ENCODE measurements at places on chromosomes 6 and 20.

GRCh38 chr20:38834868-38835267, 29.4 kb downstream of the PPP1R16B start:
- DNase-seq = no peak

DNA sequence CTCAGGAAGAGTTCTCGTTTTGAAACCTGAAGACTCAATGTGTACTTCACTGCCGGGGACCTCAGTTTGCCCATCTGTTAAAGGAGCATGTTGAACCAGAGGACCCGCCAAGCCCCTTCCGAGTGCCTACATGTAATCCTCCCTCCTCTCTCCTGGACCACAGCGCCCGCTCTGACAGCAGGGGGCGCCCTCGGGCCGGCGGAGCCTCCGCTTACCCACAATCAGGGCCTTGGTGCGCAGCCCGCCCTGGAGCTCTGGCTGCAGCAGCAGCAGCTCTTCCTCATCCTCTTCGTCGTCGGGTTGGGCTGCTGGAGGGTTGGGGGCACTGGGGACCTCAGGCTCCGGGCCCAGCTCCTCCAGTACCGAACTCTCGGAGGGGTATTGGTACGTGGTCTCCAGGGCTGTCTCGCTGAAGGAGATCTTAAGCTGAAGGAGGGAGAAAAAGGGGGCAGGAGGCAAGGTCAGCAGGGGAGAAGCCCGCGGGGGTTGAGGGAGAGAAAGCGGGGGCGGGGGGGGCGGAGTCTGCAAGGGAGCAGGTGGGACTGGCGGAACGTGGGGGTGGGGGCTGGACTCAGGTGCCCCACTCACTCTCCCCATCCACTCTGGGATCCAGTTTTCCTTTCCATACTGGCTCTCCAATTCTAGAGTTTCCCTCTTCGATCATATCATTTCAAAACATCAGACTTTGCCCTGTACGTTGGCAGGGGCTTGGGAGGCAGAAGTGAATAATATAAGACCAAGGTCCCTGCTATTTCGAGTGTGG, 6.3 kb upstream of the DHX16 start:
- DNase-seq = peak; percentile 70

GRCh38 chr6:138609801-138610430, 110.6 kb upstream of the NHSL1 start:
- DNase-seq = no peak

- DNase-seq = no peak
These were observed 169.0 kb upstream of the PRDM1 start for GRCh38 chr6:105917038-105917695.

- DNase-seq = no peak
These were observed 26.8 kb downstream of the C6orf89 start for GRCh38 chr6:36912586-36912985.

DNA sequence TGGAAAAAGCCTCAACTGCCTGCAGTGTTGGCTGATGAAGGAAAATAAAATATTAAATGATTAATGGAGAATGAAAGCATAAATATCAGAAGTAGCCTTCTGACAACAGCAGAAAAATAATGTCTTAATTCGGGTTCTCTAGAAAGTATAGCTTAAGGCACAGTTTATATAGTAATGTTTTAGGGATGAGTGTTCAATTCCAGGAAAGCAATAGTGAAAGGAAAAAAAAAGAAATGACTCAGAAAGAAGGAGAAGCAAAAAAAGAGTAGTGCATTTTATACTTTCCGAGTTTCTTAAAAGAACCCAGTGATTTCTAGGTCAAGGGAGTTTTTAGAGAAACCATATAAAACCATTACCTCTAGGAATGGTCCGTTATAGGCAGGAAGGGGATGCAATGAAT, 137.3 kb downstream of the HTR1B start:
- DNase-seq = no peak

DNA sequence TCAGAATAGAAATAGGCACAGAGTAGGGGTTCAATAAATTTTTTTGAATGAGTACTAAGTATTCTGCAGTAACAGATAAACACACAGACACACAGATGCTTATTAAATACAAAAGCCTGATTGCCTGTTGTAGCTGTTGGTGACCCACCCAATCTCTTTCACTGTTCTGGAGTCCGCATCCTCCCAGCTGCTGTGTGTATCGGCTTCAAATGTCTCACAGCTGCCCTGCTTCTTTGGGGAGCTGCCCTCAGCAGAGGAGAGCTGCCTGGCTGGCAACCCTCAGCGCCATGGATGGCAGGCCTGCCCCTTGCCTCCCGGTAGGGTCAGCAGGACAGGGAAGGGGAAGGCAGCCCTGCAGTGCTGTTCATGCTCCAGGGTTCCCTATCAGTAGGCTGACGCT, 85.9 kb upstream of the PRND start:
- no peak for DNase-seq

DNA sequence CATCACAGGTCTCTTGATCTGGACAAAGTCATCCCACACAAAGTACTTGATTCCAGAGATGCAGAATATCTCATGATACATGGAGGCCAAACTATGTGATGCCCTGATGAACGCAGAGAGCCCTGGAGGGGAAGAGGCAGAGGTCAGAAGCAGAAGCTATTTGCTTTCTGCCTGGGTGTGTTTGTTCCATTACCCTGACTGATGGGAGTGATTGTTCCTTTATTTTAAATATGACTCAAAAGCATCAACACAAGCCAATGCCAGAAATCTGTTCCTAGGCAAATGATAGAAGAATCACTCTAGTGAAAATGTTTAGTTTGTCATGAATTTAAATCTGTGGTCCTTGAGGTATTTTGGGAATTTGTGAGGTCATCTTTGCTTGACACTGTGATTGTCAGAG, 54.7 kb upstream of the GGTLC1 start:
- DNase-seq = no peak

DNA sequence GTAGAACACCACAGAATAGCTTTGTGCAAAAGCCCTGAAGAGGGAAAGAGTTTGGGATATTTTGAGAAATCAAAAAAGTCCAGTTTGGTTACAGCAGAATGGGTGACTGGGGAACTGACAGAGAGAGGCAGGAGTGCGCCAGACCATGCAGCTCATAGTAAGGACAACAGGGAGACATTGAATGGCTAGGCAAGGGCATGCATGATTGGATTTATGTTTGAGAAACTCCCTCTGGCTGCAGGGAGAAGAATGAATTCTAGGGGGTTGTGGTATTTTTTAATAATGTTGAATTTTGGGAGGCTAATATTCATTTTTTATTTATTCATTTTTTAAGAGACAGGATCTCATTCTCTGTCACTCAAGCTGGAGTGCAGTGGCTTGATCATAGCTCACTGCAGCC, 49.9 kb downstream of the TGM2 start:
- no peak for DNase-seq

DNA sequence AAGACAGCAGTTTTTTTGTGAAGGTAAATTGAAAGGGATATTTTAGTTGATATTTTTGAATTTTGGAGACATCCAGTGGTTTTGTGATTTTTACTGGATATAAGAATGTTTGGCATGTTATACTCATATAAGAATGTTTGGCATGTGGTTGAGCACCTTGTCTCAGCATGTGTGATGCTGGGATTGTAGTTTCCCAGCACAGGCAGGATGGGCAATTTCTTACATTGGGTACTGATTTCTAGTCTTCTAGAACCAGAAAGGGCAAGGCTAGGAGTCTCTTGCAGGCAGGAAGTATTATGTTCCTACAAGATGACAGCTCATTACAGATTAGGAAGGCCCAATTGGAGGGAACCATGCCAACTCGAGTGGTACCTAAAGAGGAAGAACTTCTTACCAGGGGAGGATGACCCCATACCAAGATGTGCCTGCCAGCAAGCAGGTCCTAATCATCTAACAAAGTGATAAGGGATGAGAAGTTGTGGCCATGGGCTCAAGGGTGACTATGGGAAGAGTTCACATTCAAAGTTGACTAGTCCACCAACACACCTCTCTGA, 377.8 kb downstream of the UTRN start:
- DNase-seq = no peak

- DNase-seq = peak; percentile 8
These were observed 52.4 kb downstream of the L3MBTL3 start for GRCh38 chr6:130070792-130071191.

- no peak for DNase-seq
These were observed 38.5 kb downstream of the DLGAP4 start for GRCh38 chr20:36344517-36345132.

- DNase-seq = no peak
These were observed 949.6 kb downstream of the TBC1D32 start for GRCh38 chr6:120384671-120385070.

GRCh38 chr6:146304181-146304580, 239.5 kb upstream of the RAB32 start:
- no peak for DNase-seq

GRCh38 chr6:102064142-102064541, 670.6 kb downstream of the GRIK2 start:
- no peak for DNase-seq
